Heart right ventricle (tissue), 16 donors: ENCODE measurements at places on chromosomes 6 and 20.

- DNase-seq = no peak
Measured at GRCh38 chr6:25035174-25035511, 99.4 kb upstream of the RIPOR2 start.

DNA sequence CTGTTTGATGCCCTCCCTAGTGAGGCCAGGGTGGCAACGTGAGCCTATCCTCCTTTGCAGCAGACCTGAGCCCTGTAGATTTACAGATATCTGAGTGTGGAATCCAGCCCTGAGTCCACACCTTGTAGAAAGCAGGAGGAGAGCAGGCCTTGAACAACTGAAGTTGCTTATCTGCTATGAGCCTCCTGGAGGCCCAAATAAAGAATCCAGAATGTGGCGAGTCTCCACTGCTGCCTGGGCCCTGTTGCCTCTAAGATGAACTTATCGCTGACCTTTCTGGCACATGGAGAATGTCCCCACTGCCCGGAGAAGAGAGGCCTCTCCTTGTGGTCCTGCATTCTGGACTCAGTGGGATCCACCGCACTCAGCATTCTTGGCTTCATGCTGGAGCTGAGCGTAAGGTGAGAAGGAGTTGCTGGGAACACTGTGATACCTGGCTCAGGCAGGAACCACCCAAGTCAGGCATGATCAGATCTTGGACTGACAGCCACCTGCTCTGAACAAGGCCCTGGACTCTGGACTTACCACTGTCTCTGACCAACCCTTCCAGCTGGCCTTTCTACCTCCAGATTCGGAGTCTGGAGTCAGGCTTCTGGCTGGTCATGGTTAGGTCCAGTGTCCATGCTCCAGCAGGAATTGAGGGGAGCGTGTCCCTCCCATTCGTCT lies 5.8 kb upstream of the MANBAL start:
- no peak for DNase-seq

DNA sequence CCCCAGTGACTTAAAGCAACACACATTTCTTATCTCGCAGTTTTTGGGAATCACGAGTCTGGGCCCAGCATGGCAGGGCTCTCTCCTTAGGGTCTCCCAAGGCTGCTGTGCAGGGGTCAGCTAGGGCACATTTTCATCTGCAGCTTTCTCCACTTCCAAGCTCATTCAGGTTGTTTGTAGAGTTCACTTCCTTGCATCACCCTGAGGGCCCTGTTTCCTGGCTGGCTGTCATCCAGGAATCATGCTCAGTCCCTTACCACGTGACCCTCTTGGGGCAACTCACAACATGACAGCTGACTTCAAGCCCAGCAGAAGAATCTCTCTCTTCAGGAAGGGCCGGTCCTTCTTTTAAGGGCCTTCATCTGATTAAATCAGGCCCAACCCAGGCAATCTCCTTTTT lies 21.3 kb downstream of the SNAP25 start:
- DNase-seq = no peak

GRCh38 chr6:131754715-131755567 lies 44.1 kb upstream of the CTAGE9 start:
- DNase-seq = no peak

DNA sequence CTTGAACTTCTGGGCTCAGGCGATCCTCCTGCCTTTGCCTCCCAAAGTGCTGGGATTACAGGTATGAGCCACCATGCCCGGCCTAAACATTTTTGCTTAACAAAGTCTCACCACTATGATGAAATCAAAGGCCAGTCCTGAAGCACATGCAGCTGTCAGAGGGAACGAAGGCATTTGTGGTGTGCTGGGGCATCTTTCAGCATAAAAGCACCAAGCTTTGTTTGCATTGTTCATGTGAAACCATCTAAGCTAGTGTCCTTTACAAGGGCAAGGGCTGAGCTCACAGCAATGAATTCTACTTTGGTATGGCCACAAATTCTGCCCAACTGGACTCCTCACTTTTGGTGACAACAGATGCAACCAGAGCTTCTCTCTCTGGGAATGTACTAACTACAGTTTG lies 66.8 kb downstream of the ZFP64 start:
- DNase-seq = no peak

- no peak for DNase-seq
Measured at GRCh38 chr6:110050440-110050813, 72.3 kb downstream of the GPR6 start.

DNA sequence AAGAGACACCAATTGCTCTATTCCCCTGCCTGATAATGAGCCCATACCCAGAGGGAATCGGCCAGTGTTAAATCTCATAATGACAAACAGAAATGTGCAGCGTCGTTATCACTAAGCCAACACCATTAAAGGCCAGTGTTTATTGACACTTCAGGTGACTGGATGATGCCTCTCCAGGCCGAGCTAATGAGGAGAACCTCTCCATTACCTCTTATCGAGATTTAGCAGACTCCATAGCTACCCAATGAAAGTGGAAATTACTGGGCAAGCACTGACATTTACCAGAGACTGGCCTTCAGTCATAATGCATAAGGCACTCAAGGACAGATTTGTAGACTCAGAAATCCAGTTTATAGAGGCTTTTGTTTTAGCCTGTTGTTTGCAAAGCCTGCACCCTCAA lies 669.5 kb downstream of the MAFB start:
- DNase-seq = no peak

GRCh38 chr6:123224077-123224476 lies 228.0 kb downstream of the CLVS2 start:
- no peak for DNase-seq

- DNase-seq = no peak
Measured at GRCh38 chr20:2799271-2799670, 1.2 kb downstream of the CPXM1 start.

DNA sequence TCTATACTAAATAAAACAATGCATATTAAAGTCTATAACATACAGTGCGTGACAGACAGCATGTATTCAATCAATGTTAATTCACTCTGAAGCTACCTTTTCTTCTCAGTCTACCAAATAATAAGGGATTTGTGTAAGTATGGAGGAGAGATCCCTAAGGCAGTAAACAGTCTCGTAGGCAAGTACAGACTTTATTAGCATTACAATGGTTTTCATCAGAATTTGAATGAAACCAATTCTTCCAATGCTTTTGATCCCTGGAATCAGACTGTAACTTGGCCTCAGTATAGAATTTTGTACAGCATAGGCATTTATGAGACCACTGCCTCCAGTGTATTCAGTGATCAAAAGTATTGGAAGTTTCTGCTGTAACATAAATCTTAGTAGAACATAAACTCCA lies 19.5 kb downstream of the LYRM4 start:
- DNase-seq = no peak

DNA sequence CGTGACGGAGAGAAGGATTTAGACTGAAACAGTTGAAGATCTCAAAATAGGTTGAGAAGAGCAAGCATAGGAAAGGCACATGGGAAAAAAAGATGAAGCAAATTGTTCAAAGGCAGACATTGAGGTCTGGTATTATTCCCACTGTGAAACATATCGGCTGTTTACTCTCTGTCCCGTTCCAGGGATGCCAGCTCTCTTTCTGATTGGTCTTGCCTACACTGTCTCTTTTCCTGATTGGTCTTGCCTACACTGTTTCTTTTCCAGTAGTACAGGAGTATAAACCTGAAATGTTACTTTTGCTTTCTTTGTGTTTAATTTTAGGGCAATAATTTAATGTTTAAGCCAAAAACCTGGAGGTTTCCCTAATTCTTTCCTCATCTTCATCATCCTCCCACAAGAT lies 226.5 kb upstream of the MCHR2 start:
- DNase-seq = no peak

- DNase-seq = peak; percentile 36
Measured at GRCh38 chr6:5997420-5997987, 9.2 kb downstream of the NRN1 start.

DNA sequence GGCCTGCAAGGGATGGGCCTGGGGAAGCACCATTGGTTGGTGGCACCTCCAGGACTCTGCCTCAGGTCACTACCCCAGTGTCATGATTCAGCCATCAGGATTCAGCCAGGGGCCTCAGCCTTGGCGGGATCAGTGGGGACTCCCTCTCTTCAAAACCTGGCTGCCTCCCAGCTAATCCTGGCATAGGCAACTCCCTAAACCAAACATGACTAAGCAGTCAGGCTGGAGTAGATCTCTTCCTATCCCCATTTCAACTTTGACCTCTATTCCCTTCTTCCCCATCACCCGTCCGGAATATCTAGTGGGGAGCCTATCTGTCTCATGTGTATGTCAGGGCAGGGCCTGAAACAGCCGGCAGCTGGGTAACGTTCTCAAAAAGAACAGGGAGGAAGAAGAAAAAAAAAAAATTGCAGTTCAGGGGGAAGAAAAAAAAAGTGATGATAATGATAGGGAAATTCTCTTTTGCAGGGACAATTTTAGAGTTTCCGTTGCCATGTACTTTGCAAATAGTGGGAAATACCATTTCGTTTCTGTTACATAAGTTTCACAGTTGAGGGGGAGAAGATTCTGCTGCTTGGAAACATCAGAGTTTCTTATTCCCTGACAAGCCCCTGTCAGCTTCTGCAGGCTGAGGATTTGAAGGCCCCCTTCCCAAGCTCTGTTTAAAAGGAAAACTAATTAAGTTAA lies 4.1 kb upstream of the PREX1 start:
- DNase-seq = peak; percentile 51

DNA sequence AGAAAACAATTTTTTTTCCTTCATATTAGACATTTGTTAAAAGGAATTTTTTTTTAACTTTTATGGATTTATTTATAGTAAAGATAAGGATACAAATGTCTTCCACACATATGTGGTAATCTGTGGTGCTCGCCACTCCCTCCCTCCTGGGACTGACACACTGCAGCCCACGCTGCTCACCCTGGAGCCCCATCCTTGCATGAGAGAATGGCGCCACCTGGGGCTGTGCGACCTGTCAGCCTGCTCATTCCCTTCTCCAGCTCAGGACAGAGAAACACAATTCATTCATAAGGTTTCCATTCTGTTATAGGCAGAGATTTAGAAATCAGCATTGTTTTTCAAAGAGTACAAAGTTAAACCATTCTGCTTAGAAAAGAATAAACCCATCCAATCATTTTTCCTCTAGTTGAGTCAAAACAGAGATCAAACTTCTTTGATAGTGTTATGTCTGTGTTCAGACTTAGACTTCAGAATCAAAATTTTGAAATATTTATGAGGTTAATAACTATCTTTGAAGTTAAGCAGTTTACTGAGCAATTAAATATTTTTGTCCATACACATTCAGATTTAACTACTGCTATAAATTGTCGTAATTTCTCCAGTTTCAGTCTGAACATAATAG lies 42.8 kb upstream of the DYNLRB1 start:
- peak; percentile 40 for DNase-seq

DNA sequence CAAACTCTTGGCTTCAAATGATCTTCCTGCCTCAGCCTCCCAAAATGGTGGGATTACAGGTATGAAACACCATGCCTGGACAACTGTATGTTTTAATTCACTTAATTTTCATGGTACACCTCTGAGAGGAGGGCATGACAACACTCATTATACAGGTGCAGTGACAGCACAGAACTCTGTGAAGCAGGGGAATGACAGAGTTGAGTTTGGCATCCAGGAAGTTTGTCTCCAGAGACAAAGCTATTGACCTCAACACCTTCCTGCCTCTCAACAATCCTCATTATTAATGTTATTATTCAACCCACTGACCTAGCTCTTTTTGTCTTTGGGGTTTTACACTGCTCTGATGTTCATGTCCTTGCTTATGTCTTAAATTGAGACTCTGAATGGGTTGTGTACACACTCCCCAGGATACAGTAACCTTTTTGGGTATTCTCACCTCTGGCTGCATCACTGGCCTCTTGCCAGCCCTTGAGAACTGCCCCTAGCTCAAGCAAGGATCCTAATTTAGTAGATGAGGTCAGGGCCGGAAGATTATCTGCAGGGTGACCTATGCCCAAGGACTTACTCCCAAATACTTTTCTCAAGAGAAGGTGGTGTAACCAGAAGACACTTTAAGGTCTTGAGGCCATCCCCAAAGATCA lies 13.0 kb upstream of the IER3 start:
- DNase-seq = peak; percentile 72

DNA sequence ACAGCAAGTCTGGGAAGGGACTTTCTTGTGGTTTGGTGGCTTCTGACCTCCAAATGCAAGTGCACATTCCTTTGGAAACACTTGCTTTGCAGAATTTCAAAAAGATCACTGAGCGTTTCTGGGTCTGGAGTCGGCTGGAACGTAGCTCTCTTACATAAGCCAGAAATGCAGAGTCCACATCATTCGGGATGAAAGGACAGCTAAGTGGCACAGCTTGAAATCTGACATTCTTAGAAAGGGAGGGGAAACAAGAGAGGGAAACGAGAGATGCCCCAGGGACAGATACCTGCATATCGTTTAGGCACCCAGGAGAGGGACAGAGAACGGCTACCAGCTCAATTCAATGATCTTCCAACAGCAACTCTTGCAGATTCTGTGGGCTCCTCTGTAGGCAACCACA lies 118.7 kb downstream of the NFATC2 start:
- DNase-seq = no peak

DNA sequence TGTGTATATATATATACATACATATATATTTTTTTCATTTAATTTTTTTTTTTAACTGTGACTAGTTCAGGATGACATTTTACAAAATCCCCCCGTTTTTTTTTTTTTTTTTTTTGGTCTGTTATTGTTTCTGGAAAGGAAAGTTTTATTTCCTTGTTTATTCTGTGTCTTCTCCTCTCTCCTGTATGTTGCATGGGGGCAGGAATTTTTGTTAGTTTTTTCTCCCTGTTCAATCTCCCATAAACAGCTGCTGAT lies 32.4 kb upstream of the TXLNB start:
- no peak for DNase-seq

DNA sequence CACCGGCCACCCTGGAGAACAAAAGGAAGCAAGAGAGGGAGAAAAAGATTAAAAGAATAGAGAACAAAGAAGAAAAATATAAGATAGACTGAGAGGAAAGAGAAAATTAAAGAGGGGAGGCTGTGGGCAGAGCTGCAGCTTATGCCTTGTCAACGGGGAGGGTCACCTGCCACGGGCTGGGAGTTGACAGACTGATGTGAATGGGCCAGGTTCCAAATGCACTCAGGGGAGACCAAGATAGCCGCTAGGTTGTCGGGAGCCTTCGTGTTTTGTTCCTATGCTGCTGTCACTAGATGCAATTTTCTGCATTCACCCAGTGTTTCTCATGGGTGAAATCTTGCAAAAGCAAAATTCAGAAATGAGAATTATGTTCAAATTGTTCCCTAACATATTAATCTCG lies 119.6 kb upstream of the MTHFD1L start:
- DNase-seq = peak; percentile 68

GRCh38 chr20:50053362-50054230 lies 59.4 kb downstream of the UBE2V1 start:
- DNase-seq = no peak

GRCh38 chr6:14758421-14759081 lies 487.3 kb upstream of the JARID2 start:
- no peak for DNase-seq

- DNase-seq = no peak
Measured at GRCh38 chr6:11044712-11045167, 635 bp upstream of the ELOVL2 start.
